ENCODE measurements at places on chromosomes 12 and 14.

GRCh38 chr12:56840922-56841321 is 77.8 kb downstream of the HSD17B6 start:
- DNase-seq, result no peak

DNA sequence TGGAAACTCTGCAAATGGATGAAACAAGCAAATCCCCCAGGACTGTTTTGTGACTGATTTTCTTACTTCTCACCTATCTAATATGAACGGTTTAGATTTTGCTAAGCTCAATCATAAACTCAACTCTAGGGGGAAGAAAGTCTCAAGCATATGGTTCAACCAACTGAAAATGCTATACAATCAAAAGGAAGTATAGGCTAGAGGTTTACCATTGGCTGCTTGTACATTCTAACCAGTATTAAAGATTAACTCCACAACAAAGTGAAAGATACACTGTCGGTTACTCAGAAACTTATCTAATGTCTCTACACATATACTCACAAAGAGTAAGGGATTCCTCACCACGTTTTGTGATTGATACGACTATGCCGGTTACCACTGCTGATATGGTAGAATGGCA is 281.8 kb upstream of the SOX5 start:
- DNase-seq, result no peak

DNA sequence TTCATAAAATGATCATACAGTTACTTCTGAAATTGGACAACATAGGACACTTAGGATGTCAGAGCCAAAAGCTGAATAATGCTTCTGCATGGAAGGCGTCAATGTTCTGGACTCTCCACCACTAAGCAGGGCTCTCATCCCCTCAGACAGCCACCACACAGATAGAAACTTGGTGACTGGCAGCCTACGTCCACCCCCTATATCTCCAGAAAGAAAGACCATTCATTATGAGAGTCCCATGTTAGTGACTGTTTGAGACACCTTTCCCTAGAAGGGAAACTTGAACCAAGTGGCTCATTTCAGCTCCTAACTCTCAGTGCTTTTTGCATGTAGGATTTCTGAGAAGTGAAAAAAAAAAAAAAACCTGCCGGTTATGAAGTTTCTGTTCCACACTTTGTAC is 251.0 kb upstream of the FKBP4 start:
- DNase-seq, result no peak

GRCh38 chr12:39188689-39189088 is 254.2 kb downstream of the KIF21A start:
- no peak for DNase-seq

DNA sequence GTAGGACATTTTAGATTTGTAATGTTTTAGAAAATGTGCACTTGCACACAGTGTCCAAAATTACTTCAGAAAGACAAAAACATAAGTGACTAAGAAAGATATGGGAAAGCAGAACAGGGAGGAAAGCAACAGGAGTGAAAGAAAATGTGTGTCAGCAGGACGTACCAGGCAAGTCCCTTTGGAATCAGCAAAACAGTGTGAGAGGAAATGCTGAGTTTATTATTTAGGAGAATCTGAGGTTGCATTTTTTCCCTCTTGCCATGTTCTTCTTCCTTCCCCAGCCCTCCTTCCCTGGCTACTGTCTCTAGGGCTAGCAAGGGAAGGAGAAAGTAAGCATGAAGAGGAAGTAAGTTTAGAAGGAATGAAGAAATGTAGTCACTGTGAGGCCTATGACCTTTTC is 67.7 kb upstream of the CD163 start:
- DNase-seq, result no peak
